ENCODE measurements at places on chromosomes 1 and 21.

DNA sequence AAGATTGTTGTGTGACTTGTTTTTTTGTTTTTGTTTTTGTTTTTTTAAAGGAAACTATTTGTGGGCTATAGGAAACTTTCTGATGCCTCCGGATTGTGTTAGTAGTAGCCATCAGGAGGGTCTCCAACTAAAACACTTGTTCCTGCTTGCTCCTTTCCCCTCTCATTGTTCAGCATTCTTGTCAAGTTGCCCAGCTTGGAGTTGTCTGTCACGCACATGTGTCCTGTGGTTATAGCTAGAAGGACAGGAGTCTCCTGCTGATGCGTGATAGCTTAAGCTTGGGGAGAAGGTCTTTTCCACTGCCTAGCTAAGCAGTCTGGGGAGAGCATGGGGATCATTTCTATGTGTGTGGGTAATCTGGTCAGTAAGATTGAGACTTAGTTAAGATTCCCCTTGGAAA is 3.2 kb upstream of the LYPLA2 start:
- no peak for DNase-seq

GRCh38 chr1:180811886-180812285 is 100.8 kb upstream of the KIAA1614 start:
- DNase-seq = no peak

GRCh38 chr21:34073749-34074282 is 438 bp downstream of the MRPS6 start:
- peak; percentile 47 for DNase-seq

- no peak for DNase-seq
These were observed 76.7 kb downstream of the SIPA1L2 start for GRCh38 chr1:232553050-232553754.

DNA sequence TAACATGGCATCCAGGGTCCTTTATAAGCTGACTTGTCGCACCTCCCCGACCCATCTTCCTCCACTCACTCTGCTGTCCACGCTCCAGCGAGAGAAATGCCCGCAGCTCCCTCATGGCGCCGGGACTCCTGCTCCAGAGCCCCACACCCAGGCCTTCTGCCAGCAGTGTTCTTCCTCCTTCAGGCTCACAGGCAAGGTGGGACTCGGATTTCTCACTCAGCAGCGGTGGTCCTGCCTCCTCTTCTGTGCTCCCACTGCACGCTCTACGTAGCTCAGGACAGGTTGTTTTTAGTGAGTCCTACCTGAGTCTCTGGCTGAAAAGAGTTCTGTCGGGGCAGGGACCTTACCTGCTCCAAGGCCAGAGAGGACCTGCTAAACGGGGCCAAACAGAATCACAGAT is 11.2 kb downstream of the THEMIS2 start:
- no peak for DNase-seq

GRCh38 chr1:212652609-212653008 is 44.0 kb downstream of the ATF3 start:
- no peak for DNase-seq

- no peak for DNase-seq
These were observed 137.2 kb downstream of the DHRS3 start for GRCh38 chr1:12480748-12481362.

DNA sequence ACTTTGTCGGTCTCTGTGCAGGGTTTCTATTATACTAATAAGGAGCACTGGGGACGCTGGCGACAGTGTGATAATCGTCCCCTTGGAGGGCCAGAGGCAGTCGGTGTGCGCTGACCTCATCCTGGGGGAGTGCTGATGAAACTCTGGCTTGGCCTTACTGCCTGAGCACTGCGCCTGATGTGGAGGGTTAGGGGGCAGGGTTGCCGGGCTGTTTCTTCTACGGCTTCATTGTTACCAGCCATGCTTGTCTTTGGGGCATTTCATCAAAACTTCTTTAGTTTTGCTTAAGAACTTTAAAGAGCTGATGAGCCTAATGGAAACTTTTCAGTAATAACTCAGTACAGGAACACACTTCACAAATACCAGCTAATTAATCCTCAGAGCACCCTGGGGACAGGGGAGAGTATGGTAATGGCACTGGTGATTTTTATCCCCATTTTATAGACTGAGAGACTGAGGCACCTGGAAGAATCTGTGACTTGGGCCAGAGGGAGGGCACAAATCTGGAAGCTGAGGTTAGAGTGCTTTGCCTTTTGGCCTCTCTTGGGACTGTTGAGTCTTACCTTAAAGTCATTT is 81.8 kb downstream of the PEX14 start:
- DNase-seq = no peak

GRCh38 chr1:25744140-25744581 is 55.8 kb upstream of the SELENON start:
- DNase-seq = no peak

DNA sequence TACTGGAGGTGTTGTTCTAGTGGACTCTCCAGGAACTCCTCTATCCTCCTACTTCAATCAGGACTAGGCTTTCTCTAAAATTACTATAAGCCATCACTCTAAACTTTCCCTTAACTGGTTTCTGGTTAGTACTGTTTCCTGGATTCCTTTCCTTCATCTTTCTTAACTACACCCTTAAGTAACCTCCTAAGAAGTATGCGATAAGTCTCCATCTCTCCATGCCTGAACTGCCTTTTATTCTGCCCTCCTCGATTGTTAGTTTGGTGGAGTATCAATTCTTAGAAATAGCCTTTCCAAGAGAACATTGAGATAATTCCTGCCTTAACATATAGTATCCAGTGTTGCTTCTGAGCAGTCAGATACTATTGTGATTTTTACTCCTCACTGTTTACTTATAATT is 162.9 kb upstream of the PDE4B start:
- no peak for DNase-seq

- no peak for DNase-seq
These were observed 73.5 kb downstream of the SIK1 start for GRCh38 chr21:43353282-43354025.

DNA sequence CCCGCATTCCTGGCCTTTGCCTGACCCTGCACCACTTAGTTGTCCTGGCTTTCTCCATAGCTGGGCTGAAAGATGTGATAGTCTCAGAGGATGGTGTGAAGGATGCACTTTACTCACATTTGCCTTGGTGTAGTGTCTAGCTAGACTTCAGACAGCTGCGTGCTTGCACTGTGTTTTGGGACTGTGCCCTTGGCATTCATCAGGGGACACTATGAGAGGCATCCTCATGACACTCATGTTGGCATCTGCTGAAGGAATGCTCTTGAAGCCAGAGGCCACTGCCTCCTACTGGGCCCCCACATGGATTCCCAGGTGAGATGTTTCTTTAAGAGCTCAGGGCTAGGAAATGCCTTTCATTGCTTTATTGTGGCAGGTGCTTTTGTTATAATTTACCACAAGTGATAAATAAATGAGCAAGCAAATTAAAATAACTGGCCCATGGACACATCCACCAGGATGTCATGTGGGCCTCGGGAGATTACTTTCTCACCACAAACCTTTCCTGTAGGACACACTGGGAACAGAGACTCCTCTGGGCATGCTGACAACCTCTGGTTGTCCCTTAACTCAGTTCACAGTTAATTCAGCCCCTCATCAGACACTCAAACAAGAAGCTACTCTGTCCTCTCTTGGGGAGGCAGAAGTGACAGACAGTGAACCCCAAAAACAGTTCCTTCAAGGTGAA is 99.4 kb upstream of the SPATA6 start:
- DNase-seq = no peak

GRCh38 chr1:115320377-115320776 is 17.7 kb downstream of the NGF start:
- DNase-seq = no peak

DNA sequence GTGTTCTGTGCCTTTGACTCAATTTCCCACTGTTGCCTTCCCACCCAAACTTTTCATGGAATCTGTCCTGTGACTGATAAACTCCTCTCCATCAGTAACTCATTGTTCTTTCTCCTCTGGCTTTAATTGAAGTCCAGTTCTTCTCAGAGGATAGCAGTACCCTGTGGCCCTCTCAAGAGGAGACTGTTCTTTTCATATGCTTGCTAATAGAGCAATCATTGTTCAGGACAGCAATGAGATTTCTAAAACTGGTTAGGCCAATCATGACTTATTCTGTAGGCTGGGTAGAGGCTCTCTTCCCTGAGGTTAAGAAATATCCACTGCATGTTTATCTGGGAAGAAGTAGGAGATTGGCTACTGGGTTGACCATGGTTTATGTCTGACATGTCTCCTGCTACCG is 98.8 kb downstream of the CHD1L start:
- DNase-seq = no peak

DNA sequence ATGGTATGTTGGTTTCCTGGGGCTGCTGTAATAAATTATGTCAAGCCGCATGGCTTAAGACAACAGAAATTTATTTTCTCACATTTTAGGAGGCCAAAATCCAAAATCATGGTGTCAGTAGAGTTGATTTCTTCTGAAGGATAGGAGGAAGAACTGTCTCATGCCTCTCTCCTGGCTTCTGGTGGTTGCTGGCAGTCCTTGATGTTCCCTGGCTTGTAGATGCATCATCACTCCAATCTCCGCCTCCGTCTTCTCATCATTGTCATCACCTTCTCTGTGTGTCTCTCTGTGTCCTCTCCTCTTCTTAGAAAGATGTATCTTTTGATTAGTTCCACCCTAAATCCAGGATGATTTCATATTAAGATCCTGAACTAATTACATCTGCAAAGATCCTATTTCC is 124.7 kb upstream of the CTTNBP2NL start:
- DNase-seq = no peak

DNA sequence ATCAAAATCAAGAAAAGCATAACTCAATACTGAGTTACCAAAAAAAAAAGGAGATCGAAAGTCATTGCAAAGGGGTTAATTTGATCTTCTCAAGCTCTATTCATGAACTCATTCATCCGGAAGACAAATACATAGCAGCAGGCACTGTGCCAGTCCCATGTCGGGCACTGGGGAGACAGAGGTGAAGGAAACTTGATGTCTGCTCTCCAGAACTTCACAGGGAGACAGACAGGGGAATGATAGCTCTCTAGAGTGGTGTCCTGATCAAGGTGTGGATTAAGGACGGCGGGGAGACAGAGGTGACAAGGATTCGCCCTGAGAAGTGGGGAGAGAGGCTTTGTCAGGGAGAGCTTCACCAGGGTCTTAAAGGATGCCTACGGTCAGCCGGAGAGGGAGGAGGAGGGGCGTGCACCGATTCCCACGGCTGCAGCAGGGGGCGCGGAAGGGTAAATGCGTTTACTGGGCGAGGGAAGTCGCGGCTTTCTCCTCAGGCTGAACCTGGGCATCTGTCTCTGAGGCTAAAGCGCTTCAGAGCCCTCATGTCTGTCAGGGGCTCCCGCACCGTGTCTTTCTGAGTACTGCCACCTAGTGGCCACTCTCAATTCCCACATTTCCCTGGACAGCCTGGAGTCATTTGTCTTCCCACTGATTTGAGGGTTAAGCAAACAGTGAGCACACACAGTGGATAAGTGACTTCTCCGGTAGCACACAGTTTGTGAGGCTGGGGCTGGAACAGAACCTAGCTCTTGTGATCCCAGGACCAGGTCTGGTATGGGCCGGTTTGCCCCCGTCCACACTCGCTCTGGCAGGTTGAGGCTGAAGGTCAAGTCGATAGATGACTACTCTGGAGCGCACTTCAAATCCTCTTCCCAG is 152.8 kb downstream of the TENT5C start:
- DNase-seq = peak; percentile 66

GRCh38 chr1:188877668-188878067 is 1600.0 kb downstream of the BRINP3 start:
- DNase-seq = no peak

DNA sequence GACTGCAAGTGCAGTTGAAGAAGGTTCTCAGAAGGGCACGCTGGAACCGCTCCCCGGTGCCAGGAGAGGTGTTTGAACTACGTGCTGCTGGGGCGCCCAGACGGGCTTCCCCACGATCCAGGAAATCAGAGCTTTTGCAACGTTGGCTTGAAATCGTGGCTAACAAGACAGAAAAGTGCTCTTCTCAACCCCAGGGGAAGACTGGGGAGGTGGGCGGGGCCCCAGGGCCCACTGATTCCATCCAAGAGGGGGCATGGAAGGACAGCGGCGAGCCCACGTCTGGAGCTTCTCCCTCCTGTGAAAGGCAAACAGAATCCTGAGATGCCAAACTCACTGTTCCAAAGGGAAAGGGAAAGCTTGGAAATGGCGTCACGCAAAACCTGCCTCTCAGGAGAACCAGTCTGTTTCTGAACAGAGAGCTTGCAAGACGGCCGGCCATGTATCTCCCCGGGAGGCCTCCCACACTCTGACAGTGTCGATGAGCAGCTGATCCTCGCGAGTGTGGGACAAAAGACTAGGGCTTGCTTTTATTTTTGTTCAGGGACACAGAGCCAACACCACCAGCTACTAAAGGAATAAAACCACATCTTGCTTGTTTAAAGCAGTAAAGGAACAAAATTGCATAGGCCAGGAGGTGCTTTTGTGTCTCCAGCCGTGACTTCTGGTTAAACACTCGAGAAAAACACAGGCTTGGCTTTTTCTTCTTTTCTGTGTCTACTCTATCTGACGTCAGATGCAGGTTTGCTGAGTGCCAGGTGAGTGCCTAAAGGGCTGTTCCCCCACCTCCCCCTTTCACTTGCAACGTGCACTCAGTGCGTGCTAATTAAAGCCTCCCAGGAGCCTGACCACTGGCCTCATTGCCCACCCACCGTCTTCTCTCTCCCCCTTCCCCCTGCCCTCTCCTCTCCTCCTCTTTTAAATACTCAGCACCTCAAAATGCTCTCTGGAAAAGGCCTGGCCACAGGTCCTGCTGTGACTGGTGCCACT is 41.5 kb downstream of the LRRC3 start:
- DNase-seq = no peak

GRCh38 chr1:24999906-25000305 is 69.8 kb upstream of the RUNX3 start:
- DNase-seq = no peak

- DNase-seq = no peak
These were observed 20.7 kb downstream of the LHX9 start for GRCh38 chr1:197937892-197938291.

DNA sequence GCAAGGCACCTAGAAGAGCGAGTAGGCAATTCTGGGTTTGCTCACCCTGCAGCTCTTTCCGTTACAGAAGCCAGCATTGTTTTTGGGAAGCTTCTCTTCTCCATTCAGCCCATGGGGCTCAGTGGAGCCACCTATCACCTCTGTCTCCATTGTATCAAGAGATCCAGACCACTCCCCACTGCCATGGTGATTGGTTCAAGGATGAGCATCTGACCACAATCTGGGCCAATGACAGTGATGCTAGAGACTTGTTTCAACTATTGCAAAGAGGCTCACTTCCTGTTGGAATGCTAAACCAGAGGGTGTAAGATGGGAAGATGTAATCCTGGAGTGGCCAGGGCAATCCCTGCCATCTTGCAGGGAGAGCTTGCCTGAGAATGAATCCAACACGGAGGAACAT is 6.6 kb downstream of the SPATA21 start:
- no peak for DNase-seq

- DNase-seq = no peak
These were observed 328.0 kb upstream of the B3GALT2 start for GRCh38 chr1:193514397-193514796.

- no peak for DNase-seq
These were observed 29.6 kb downstream of the PRSS38 start for GRCh38 chr1:227845147-227845458.

DNA sequence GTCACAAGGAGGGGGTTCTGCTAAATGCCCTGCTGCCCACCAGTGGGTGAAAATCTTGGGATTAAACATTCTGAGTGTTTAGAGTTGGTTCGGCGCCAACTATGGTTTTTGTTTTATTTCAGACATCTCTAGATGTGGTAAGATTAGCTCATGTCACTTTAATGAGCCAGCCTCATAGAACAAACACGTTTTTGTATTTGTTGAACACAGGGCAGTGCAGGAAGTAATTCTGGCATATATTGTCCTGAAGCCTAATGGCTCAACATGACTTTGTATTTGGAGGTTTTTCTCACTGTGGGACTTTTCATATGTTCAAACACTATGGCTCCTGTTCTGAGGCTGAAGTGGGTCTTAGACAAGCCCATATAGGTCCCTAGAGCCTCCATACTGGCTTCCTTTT is 107.8 kb downstream of the NGF start:
- no peak for DNase-seq

Measured in activated naive CD4-positive, alpha-beta T cell treated with Interleukin-2 at 50 U/mL for 16 hours (primary cell).